HTR-8/SVneo (cell line): ENCODE measurements at places on chromosomes 12 and 14.

DNA sequence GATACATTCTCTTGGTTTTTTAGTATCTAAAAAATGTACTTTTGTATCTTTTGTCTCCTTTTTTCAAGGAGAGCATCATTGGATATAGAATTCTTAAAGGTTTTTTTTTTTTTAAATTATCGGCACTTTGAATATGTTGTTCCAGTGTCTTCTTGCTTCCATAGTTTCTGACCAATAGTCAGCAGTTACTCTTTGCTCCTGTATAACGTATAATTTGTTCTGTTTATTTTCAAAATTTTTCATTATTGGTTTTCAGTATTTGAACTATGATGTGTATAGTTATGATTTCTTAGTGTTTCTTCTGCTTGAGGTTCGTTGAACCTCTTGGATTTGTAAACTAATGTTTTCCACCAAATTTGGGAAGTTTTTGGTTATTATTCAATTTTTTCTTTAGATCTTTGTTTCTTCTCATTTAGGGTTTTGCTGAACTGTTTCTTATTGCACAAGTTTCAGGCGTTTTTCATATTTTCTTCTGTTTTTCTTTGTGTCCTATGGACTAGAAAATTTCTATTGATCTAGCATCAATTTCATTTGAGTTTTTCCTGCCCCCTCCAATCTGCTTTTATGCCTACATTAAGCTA is 93.9 kb downstream of the PLBD1 start:
- no peak for DNase-seq

- peak; percentile 53 for DNase-seq
Measured at GRCh38 chr12:42426746-42427145, 100.8 kb downstream of the PPHLN1 start.

GRCh38 chr12:29230800-29231560 is 81.9 kb downstream of the FAR2 start:
- DNase-seq: no peak

- no peak for DNase-seq
Measured at GRCh38 chr14:103703433-103704385, 11.5 kb downstream of the XRCC3 start.

DNA sequence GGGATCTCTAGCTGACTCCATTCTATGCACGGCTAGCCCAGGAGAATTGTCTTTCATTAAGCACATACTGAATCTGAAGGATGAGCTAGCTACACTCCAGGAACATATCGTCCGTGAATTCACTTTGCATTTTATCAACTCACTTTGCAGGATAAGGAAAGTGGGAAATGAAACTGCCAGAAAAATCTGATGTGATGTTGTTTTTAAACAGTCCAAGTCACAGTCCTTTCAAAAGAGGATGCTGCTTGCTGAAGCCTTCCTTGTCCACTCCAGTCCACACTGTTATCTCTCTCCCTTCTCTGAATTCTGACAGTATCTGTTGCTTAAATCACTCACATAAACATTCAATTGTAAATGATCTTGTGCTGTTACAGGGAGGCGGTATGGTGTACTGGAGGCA is 12.7 kb upstream of the TMCC3 start:
- DNase-seq: no peak
